NCI-H146 (cell line): ENCODE measurements at places on chromosomes 11 and 22.

DNA sequence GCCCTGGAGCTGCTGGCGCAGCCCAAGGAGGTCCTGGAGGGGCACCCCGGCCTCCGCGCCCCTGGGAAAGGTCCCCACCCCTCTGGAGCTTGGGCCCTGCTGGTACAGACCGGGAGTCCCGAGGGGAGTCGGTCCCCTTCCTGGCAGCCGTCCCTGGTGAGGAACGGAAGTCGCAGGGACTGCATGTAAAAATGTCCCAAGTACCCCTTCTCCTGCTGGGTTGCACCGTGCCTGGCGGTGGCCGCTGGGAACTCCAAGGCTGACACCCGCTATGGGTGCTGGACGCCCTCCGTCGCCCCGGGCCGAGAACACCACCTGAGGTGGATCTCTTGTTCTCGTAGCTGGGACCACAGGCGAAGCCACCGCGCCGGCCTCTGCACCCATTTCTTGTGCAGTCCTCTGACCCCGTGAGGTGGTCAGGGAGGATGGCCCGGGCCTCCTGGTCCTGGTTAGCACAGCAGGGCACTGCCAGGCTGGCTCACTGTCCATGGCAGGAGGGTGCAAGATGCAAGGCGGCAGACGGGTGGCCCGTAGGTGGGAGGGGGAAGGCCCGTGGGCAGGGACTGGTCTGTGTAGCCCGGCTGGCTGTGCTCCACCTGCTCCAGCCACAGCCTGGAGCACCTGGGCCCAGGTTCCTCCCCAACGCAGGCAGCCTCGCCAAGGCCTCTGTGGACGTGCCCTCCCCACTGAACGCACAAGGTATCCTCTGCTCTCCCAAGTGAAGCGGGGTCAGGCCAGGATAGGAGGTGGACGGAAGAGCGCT lies 165.2 kb downstream of the IGLL1 start:
- no peak for DNase-seq

- peak; percentile 22 for DNase-seq
Observed at GRCh38 chr11:9858822-9859221, 194.9 kb downstream of the SWAP70 start.

- no peak for DNase-seq
Observed at GRCh38 chr22:27988704-27989103, 69.6 kb upstream of the PITPNB start.

DNA sequence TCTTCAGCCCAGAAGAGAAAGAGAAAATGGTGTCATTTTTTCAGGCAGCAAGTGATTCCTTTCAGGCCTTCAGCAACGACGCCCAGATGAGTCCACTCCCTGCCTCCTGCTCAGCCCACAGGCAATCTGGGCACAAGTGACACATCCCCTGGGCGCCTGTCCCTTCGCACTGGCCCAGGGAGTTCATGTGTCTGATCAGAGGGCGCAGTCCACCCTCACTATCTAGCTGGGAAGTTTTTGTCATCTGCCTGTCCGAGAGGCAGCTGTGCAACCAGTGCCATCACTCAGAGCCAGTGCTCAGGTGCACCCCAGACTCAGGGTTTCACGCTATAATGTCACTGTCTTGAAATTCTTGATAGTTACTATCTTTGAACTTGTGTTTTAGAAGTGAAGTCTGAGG lies 1.4 kb upstream of the KCNQ1OT1 start:
- no peak for DNase-seq

DNA sequence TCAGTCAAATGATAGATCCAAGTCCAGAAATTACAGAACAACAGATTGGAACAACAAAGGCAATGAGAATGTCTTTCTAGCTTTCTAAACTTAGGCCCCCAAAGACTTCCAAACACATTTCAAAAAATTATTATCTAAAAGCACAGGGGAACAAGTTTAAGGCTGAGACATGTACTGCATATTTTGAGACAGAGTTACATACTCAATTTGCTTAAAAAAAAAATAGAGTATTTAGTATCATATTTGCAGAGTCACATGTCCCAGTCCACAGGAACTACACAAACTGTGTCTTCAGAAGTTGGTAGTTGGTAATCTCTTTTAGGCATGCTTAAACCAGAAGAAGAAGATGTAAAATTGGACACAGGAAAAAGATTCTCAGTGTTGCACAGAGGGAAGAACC lies 127.2 kb downstream of the MAML2 start:
- DNase-seq = no peak

GRCh38 chr11:1077417-1078119 lies 2.9 kb downstream of the MUC2 start:
- peak; percentile 24 for DNase-seq

DNA sequence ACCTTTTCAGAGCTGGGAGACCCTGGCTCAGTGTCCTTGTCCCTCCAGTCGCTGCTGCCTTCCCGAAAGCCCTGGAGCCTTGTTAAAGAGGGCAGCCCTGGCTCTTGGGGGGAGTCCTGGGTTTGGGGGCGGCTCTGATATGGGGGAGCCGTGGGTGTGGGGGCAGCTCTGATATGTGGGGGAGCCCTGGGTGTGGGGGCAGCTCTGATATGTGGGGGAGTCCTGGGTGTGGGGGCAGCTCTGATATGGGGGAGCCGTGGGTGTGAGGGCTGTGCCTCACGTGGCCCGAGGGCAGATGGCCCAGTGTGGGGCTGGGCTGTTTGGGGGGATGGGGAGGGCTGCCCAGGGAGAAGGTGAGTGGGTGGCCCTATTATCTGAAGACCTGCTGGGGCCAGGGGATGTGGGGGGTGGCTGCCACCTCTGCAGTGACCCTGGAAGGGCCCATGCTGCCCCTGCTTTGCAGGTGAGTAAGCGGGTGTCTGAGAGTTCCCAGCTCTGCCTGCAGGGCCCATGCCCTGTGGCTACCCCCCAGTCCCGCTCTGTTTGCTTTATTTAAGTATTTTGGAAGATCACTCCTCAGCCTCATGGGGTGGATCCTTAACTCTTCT lies 30.9 kb upstream of the GRAMD4 start:
- DNase-seq = no peak

GRCh38 chr22:24055283-24055682 lies 44.2 kb downstream of the CABIN1 start:
- DNase-seq = no peak

DNA sequence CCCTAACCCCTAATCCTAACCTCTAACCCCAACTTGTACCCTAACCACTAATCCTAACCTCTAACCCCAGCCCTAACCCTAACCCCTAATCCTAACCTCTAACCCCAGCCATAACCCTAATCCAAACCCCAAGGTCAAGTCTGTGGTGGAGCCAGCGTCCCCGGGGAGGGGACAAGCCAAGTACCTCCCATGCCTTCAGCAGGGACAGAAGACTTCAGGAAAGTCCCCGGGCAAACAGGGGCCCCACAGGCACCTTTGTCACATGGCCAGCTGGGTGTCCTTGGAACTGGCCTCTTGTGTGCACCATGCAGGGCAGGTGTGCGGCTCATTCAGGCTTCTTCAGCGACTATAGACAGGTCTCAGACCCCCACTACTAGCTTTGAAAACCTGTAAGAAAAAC lies 555.8 kb downstream of the BRD1 start:
- no peak for DNase-seq

- DNase-seq = no peak
Observed at GRCh38 chr11:107731941-107732688, 20.3 kb upstream of the SLN start.

DNA sequence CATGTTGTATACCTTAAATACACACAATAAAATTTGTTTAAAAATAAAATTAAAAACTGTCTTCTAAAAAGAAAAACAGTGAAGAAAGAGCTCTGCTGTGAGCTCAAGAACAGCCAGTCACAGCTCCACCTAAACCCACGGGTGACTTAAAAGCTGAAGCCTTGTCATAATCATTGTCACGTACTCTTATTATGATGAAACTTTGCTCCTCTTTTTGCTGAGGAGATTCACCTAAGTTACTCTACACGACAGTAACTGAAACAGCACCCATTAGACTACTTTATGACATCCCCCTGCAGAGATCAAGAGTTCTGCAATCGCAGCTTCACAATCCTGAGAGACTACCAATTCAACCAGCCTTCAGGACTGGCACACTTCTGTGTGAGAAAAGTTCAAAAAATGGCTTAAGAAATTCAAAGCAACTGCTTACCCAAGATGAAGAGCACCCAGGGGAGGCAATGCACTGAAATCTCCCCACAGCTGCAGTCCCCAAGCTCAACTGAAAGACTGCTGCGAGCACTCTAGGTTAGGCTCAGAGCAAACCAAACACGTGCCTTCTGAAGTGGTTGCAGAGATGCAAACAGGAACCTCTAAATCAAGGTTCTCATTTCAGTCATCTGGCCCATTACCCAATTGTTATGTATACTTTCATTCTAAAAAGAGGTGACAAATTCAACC lies at the start of gene JAML:
TSS of gene JAML (minus strand) at position 501 of the 678 bp plus-strand sequence. CDS start 10,145 bp downstream, outside the sequence.
- no peak for DNase-seq

DNA sequence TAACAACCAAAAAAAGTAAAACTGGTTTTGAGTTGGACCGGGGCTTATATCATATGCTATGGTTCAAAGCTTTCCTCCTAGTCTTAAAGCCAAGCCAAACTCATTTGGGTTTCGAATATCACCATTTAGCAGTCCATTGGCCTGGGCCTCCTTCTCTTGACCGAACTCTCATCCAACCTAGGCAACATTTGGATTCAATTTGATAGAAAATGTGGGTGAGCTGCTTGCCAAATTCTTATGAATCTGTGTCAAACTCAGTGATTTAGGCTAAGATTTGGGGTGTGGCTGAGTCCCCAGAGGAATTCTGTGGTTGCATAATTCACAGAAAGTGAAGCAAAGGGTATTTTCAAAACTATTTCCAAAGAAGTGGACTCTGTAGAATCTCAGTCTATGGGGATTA lies 83.7 kb downstream of the BLID start:
- no peak for DNase-seq

DNA sequence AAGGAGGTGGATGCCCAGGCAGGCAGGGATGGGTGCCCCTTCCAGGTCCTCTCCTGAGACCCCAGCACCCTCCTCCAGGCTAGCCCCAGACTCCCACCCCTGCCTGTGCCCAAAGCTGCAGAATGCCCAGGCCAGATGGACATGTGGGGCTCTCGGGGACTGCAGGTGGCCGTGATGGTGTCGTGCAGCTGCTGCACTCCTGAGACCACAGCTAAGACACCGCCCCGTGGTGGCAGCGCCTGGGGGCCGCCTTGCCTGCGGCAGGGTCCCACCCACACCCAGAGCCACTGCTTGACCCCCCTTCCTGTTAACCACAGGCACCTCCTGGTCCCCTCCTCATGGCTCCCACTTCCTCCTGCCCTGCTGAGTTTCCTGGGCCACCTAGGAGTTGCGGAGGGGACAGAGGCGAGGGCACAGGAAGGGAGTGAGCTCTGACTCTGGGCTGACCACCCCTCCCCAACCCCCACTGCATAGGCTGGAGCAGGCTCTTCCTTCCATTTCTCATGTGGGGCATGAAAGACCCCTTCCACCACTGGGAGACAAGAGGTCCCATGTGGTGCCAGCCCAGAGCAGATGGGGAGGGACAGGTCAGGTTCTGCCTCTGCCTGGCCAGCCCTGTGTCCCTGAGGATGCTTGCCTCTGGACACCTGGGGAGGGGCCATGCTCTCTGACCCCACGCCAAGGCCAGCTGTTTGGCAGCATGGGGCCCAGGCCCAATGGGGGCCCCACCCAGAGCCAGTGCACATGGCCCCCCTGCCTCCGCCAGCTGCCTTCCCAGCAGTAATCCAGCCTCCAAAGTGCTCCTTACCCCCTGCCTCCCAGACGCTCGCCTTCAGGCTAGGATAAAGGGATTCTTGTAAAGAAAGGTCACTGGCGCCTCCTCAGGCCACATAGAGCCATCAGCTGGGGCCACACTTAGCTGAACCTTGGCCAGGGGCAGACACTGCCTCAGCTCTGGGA lies 29.3 kb downstream of the OSBPL5 start:
- no peak for DNase-seq

- DNase-seq = peak; percentile 67
Observed at GRCh38 chr11:117817368-117818040, 7.0 kb downstream of the FXYD2 start.
